SK-N-SH (cell line): ENCODE measurements at places on chromosomes 16 and 17. TPM values are rescaled to one million over a fixed set of nuclear protein-coding genes. Genes with fewer than 3 reads are reported as not detected.

Gene RAI1
- 2.6 and 4.7 TPM in 2 replicates for polyA plus RNA-seq

Gene PRCD
- 2.2 and 5.0 TPM in 2 replicates for polyA plus RNA-seq

Gene KCNAB3
- 4.4 and 5.1 TPM in 2 replicates for polyA plus RNA-seq

Gene CDC42EP4
- polyA plus RNA-seq, result 23.7 and 28.3 TPM in 2 replicates

Gene MAP2K6
- polyA plus RNA-seq, result 6.5 and 6.7 TPM in 2 replicates

Gene OR4D1
- polyA plus RNA-seq, result not detected in 2 replicates
